ENCODE measurements at places on chromosomes 16 and 17. TPM values are rescaled to one million over a fixed set of nuclear protein-coding genes. Genes with fewer than 3 reads are reported as not detected.

GRCh38 chr16:73792199-73793020 lies 504.2 kb upstream of the PSMD7 start:
- DNase-seq: no peak

DNA sequence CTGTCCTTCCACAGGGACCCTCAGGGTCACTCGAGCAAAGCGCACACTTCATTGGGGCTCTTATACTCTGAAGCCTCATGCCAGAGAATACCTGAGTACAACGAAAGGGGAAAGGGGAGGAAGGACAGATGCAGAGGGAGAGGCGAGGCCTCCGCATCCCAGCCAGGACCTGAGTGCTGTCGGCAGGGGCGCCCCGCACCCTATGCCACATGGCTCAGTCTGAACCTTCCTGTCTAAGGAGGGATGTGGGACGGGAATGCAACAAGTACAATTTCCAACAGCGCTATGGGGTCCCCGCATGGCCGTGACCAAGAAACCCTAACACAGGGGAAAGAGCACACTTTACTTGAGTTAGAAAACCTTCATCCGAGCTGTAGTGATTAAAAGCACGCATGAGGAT lies 39.8 kb upstream of the FAAP100 start:
- peak; percentile 44 for DNase-seq

- DNase-seq: no peak
Observed at GRCh38 chr17:28895794-28896447, 1.6 kb downstream of the FLOT2 start.

GRCh38 chr16:57677622-57678369 lies 9.7 kb downstream of the ADGRG3 start:
- DNase-seq: no peak

GRCh38 chr17:12625092-12625491 lies 40.6 kb upstream of the MYOCD start:
- DNase-seq: no peak

GRCh38 chr16:23570992-23571632 lies 13.6 kb downstream of the UBFD1 start:
- peak; percentile 56 for DNase-seq

- no peak for DNase-seq
Observed at GRCh38 chr17:12619459-12620199, 46.1 kb upstream of the MYOCD start.

- DNase-seq: peak; percentile 34
Observed at GRCh38 chr17:7014995-7015958, 2.9 kb downstream of the RNASEK start.

DNA sequence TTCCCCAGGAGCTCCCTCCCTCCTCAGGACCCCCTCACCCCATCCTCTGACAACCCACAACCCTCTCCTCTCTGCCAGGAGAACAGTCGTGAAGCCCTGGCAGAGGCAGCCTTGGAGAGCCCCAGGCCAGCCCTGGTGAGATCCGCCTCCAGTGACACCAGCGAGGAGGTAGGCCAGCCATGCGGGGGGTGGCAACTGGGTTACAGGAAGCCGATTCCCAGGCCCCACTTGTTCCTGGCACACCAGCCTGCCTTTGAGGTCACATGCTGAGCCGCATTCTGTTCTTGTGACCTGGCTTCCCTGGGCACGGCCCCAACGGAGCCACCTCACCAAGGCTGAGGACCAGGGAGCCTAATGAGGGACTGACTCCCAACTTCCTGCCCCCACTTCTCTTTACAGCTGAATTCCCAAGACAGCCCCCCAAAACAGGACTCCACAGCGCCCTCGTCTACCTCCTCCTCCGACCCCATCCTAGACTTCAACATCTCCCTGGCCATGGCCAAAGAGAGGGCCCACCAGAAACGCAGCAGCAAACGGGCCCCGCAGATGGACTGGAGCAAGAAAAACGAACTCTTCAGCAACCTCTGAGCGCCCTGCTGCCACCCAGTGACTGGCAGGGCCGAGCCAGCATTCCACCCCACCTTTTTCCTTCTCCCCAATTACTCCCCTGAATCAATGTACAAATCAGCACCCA lies 7.9 kb downstream of the NAT9 start:
- peak; percentile 70 for DNase-seq

DNA sequence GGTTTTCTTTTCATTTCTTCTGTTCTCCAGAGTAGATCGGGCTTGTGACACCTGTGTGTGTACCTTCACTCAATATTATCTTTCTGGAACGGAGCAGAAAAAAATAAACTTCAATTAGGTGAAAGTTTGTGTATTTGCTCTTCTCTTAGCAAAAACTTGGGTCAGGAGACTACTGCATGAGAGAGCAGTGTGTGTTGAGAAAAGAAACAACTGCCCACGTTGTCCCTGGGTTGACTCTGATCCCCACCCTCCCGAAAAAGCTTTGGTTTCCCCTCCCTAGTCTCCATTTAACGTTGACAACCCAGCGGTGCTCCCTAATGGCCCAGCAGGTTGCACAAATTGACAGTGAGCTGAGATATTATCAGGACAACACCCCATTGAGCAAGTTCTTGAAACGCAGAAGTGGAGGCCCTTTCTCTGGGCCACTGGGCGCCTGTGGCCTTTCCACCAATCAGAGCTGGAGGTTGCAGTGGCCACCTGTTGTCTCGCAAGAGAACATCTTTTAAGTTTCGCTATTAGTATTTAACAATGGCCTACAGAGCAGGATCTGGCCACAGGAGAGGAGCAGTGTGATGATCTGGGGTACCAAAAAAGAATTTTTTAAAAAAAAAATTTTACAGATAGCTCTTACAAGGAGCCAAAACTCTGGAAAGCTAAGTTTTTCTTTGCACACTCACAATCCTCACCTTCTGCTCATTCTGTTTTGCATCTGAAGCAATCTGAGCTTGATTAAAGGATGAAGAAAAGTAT lies 1.5 kb upstream of the TOX3 start:
- no peak for DNase-seq

DNA sequence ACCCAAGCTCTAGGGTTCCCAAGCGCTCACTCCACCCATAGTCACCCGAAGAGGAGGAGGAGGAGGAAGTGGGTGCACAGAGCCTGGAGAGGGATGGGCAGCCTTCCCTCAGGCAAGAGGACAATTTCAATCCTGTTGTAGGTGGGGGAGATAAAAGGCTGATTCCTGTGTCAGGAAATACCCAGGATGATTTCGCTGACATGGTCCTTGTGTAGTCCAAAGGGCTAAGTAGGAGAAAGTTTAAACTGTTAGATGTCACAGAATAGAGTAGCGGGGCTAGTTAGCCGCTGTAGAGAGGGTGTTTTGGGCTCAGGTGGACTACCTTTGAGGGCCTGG lies 1.3 kb upstream of the EXOC7 start:
- no peak for DNase-seq

DNA sequence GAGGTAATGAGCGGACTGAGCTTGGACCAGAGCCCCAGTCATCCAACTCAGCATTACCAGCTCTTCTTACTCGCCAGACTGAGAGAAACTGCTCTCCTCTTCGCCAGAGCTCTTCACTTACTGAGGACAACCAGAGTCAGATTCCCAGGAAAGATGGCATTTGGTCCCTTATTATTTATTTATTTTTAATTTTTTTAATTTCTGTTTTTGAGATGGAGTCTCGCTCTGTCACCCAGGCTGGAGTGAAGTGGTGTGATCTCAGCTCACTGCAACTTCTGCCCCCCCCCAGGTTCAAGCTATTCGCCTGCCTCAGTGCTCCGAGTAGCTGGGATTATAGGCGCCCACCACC lies 23.3 kb downstream of the DEXI start:
- DNase-seq: no peak

DNA sequence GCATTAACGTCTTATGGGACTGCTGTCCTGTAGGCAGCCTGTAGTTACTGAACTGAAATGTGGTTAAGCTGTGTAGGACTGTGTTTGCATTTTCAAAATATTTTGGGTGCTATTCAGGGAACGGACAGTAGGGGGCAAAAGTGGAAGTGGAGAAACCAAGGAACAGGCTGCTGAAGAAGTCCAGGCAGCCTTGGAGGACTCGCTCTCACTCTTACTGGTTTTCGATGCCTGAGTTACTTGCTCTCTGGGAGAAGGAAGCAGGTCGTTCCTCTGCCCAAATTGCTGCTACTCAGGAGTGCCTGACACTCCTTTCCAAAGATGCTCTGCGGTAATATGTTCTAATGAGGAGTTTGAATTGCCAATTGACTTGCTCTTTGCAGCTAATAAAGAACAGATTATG lies 64.5 kb upstream of the RBFOX1 start:
- DNase-seq: no peak

KRTAP4-6 gene
- total RNA-seq: not detected

PDF gene
- 4.7 TPM for total RNA-seq

MPO gene
- 0.06 TPM for total RNA-seq

MYH1 gene
- not detected for total RNA-seq
